ENCODE measurements at places on chromosomes 2 and 18.

DNA sequence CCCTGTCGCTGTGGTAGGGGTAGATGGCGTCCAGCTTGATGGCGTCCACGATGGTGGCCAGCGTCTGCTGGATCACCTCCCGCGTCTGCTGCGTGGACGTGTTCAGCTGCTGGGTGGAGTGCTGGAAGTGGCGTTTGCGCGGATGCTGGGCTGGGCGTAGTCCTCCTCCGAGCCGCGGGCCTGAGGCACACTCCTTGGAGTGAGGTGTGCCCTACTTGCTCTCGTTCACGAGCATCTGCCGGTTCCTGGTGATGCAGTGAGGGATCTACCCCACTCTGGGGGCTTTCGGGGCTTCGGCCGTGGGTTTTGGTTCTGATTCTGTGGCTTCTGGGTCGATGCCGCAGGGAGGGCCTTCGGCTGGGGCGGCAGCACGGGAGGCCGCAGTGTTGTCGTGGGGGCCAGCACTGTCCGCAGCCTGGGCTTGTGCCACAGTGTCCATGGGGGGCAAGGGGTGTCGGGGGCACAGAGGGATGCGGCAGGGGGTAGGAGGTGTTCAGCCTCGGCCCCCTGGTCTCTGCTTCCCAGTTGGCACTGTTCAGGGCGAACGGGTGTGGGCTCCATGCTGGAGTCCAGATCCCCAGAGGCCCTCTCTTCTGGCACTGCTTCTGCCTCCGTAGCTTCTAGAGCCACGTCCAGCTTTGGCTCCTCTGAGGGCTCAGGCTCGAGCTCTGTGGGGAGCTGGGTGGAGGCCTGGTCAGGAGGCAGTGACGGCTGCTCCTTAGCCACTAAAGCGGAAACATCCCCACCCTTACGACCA, 890.6 kb upstream of the LRRTM1 start:
- no peak for DNase-seq

- DNase-seq = no peak
Observed at GRCh38 chr2:233287871-233288270, 19.7 kb upstream of the SAG start.

DNA sequence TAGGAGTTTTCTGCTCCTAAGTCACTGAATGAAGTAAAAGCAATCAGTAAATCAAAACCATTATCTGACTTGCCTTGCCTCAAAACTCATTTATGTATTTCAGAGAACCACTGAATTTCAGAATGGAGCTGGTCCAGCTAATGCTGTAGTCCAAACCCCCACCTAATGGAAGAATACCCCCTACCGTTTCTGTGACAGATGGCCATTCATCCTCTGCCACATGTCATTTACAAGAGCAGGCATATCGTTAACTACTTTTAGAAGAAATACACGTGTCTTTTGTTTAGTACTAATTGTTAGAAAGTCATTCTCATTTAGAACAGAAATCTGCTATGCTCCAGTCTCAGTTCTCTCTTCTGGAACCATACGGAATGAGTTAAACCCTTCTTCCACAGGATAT, 12.8 kb upstream of the GALNT5 start:
- no peak for DNase-seq

DNA sequence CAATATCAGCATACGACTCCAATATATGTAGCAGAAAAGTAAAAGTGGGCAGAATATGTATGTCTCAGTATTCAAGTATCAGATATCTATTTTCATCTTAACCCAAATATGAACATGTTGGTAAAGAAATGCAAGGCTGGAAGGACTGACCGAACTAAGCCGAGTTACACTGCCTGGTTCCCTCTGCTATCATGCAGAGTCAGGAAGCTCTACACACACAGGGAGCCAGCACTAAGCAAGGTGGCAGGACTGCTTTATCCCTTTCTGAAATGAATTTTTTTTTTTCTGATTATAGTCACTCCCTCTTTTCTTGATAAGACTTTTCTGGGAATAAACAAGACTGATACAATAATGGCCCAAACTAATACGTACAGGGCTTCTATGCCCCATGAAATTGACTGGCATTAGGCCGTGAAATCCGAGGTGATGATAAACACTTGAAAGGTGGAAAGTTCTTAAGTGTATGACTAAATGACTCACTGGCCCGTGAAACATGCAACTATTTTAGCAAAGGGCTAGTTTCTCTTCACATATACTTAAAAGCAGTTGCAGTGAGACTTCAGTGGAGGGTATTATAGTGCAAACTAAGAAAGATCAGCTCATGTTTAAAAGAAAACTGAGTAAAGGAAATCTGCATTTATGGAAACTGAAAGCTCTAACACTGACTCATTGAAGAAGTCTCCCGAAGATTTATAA, 14.9 kb downstream of the DPP4 start:
- no peak for DNase-seq
